ENCODE measurements at places on chromosomes 1 and 21.
A peak's percentile ranks its signal among the peaks of the same experiment; 100 is the strongest.

DNA sequence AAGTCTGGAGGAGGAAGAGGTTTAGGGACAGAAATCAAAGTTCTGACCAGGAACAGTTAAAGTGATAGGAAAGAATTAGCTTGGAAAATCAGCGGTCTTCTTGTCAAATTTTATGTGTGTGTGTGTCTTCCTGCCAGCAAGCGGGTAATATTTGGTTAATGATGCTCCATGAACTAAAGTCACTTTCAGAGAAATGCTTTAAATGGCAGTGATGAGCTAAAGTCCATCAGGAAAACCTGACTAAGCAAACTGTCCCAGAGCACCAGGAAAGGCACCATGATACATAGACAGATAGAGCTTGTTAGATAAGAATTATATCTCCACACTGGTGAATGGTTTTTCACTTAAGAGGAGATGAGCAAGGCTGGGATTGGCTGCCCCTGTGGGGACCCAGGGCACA is 10.0 kb upstream of the CDC14A start:
- DNase-seq = no peak

GRCh38 chr1:997713-997992 is 2.2 kb downstream of the HES4 start:
- no peak for DNase-seq

GRCh38 chr1:70256664-70257063 is 35.5 kb downstream of the SRSF11 start:
- DNase-seq = no peak

GRCh38 chr1:15833842-15834405 is 13.6 kb upstream of the SPEN start:
- DNase-seq = no peak

- DNase-seq = no peak
These were observed 39.8 kb downstream of the ASTN1 start for GRCh38 chr1:177124577-177125278.

DNA sequence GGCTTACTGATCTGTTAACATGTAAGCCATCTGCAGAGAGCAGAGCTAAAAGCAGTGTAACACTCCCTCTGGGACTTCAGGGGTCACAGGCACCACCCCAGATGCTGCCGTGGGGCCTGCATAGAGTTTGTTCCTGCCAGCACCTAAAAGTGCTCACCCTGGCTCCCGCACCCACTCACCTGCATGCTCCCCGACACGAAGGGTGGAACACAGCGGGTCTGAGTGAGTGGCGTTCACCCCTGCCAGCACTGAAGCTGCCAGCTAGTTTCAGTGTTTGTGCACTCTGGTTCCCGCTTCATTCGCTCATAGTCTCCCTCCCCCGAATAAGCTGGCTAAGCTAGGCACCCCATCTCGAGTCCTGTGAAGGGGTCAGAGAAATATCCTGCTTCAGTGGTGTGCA is 1681.0 kb downstream of the NCAM2 start:
- DNase-seq = no peak

GRCh38 chr1:61682891-61683290 is 42.0 kb downstream of the TM2D1 start:
- DNase-seq = no peak

GRCh38 chr1:84247425-84248220 is 53.9 kb upstream of the SAMD13 start:
- peak; percentile 96 for DNase-seq

GRCh38 chr1:85976516-85977205 is 179.9 kb downstream of the COL24A1 start:
- DNase-seq = no peak

DNA sequence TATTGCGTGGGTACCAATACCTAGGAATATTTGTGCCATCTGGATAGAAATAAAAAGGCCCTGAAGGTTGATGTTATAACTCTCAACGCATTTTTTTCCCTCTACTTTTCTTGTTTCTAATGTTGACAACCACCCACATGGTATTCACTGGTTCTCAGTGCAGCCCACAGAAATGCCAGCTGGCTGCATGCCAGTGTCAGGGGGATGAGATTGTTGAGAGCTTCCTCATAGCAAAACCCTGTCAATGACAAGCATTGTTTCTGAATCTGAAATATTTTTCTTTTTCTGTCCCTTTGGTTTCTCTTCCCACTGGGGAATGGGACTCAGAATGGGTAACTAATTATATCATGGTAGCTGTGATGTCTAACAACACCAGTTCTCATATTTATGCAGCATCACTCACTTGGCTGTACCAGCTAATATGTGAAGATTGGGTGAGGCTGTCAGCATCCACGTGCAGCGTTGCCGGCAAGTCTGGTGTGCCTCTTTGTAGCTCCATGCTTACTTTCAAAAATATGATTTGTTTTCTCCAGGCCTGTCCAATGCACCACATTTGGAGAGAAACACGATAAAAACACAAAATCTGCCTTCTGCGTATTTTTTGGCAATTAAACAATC is 284.6 kb downstream of the PTBP2 start:
- peak; percentile 90 for DNase-seq

- no peak for DNase-seq
These were observed 239.1 kb downstream of the HLX start for GRCh38 chr1:221118176-221118937.

DNA sequence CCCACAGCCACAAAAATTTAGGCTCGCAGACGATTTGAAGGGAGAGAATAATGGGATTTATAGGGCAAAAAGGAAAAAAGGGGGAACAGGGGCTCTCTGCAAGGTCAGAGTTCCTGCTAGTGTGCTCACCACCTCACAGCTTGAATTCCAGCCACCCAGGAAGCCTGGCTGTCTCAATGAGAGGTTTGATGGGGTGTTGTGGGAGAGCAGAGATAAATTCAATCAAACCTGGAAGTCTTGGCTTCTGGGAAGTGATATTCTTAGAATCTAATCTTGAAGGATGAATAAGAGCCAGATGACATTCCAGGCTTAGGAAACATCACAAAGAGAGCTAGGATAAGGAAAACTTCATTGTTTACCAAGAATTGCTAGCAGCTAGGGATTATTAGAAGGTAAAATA is 47.4 kb upstream of the C21orf91 start:
- no peak for DNase-seq

GRCh38 chr1:151596166-151596953 is 15.5 kb upstream of the SNX27 start:
- DNase-seq = no peak

DNA sequence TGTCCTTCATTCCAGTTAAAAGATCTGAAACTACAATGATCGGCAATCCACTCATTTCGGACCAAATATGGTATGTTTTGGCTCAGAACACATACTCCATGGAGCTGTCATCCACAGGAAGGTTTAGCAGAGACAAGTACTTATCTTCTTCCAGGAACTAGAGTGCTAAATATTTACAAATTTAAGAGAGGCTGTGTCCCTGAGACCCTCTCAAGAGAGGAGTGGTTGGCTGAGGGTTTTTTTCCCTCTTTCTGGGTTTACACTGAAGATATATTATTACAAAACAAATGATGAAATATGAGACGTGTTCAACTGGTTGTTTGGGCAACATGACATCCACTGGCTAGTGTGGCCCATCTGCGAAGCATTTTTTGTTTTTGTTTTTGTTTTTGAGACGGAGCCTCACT is 25.9 kb upstream of the NID1 start:
- DNase-seq = peak; percentile 29

DNA sequence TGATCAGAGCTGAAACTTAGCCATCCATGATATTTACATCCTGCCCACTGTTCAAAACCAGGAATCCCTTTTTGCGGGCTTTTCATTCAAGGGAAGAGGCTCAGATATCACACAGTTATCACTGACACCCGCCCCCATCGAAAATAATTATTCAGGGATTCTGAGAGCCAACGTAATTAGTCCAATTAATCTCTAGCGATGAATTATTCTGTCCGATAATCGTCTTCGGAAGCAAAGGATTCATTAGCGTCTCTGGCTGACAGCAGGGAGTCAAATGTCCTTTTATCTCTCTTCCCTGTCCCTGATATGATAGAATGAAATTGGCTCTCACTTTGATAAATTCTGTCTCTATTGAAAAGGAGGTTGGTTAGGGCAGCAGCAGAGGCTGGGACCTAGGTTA is 140.4 kb upstream of the IPO9 start:
- DNase-seq = no peak

DNA sequence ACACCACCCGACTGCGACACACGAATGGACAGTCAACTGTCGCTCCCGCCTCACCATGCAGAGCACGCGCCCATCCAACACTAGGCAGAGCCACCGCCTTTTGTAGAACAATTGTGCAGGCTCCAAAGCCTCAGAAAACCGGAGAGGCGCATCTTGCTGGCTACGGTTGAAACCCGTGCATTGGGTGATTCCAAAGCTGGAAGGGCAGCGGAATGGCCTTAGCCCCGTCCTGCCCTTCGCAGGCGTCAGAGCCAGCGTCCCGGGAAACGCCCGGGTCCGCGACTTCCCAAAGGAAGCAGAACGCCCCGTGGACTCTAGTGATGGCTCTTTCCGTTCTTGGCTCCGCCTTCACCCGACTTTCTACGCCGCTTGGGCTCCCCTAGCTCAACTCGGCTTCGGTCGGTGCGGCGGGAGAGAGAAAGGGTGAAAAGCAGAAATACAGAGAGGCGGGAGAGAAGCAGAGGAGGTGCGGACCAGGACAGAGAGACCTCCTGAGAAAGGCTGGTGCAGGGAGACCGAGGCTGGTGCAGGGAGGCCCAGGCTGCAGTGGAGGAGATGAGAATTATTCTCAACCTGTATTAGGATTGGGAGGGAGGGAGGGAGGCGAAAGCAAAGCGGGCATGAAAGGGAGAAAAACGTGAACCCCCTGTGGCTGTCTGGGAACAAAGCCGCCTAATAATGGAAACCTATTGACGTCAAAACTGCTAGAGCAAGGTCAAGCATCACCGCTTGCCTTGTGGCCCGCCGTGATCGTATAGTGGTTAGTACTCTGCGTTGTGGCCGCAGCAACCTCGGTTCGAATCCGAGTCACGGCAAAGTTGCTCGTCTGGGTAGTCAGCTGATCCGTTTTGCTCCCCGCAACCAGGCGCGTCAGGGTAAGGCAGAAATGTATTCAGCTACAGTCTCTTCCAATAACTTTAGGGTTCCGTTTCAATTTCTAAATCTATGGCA is 99.5 kb downstream of the PRKAB2 start:
- DNase-seq = peak; percentile 14

GRCh38 chr1:160219062-160219929 is 14.1 kb downstream of the PEA15 start:
- peak; percentile 87 for DNase-seq

- no peak for DNase-seq
These were observed 10.6 kb downstream of the SPRR5 start for GRCh38 chr1:152957561-152957960.

GRCh38 chr1:230144010-230144614 is 77.1 kb downstream of the GALNT2 start:
- DNase-seq = no peak

- DNase-seq = no peak
These were observed 6.7 kb downstream of the IGSF8 start for GRCh38 chr1:160091666-160092223.

- no peak for DNase-seq
These were observed 331.6 kb upstream of the ADAMTS5 start for GRCh38 chr21:27298465-27298864.

DNA sequence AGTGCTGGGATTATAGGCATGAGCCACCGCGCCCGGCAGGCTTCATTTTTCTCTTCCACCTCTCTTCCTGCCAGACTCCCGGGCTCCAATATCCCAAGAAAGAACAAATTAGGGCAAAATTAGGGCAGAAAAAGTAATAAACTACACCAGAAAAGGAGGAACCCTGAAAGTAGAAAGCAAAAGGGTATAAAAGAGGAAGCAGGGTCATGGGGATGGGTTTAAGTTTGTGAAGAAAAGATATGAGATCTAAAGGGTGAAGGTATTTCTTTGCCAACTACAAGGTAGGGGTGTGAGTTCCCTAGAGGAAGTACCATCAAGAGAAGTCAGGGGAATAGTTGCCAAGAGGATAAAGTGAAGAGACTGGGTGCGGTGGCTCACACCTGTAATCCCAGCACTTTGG is 9.9 kb downstream of the PTPN22 start:
- DNase-seq = no peak

DNA sequence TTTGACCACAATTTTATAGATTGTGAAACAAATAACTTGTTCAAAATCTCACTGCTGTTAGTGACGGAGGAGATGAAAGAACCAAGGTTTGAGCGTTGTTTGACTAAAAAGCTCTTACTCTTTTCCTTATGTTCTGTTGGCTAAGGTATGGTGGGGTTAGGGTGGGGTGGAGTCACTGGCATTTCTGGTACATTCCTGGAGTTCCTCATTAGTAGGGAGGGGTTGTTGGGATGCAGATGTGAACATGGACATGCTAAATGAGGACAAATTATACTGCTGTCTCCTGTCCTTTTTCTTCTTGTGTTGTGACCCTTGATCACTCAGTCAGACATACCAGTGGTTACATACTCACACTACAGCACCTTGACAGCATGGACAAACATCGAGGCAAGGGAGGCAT is 26.2 kb upstream of the CD1D start:
- no peak for DNase-seq

- no peak for DNase-seq
These were observed 165.5 kb upstream of the TMEM51 start for GRCh38 chr1:14987829-14988603.

DNA sequence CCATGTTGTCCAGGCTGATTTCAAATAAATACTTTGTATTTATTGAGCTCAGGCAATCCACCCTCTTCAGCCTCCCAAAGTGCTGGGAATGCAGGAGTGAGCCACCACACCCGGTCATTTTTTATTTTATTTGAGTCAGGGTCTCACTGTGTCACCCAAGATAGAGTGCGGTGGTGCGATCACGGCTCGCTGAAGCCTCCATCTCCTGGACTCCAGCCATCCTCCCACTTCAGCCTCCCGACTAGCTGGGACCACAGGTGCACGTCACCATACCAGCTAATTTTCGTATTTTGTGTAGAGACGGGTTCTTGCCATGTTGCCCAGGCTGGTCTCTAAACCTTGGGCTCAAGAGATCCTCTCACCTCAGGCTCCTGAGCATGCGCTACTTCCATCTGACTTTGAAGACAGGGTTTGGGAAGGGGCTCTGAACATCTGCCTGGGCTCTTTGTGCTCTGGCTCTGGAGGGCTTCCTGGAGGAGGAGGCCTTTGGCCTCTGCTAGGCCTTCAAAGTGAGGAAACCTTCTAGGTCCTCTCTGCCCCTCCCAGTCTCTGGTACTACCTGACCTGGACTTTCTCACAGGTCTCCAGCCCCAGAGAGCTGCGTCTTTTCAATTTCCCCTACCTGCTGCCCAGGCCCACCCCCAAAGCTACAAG is 5.8 kb downstream of the HSPB7 start:
- no peak for DNase-seq

- DNase-seq = no peak
These were observed 177.7 kb upstream of the GORAB start for GRCh38 chr1:170354246-170354645.

- peak; percentile 25 for DNase-seq
These were observed at the start of gene CFAP107 for GRCh38 chr1:12745992-12746323. CFAP107 (plus strand) TSS chr1:12746200; CDS start chr1:12746431, 231 bp downstream.

DNA sequence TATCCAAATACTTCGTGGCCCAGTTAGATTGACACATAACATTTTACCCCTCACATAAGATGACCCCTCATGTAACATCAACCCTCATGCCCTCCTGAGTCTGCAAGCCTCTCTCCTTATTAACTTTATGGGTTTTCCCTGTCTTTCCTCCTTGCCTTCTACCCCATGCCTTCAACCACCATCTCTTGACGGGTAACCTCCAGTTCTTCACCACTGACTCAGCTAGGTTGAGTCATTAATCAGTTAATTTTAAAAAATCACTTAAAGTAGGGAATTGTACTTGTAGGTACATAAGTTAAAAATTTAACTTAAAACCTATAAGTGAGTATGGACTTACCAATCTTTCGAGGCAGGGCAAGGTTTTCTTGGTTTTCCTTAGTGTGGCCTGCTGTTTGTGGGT is 330.7 kb downstream of the CAMTA1 start:
- no peak for DNase-seq
